ENCODE measurements at places on chromosomes 7 and 10.

GRCh38 chr7:72025381-72025960, 386.7 kb downstream of the CALN1 start:
- DNase-seq = no peak

DNA sequence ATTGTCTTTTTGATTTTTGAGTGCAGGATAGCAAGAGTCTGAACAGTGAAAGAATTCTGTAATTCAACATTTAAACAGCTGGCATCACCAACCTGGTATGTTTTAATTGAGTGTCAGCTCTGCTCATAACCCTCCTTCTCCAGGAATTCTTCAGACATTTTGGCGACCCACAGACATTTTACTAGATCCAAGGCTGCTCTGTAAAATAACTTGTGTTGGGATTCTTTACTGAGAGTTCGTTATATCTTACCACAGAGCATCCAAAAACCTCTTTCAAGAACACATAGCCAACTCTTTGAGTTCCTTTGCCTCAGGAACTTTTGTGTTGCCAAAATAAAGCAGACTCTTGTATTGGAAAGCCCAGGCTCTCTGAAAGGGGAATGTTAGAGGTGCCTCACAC, 27.7 kb upstream of the SORCS3 start:
- DNase-seq = no peak

- no peak for DNase-seq
Observed at GRCh38 chr7:111953611-111954010, 252.6 kb downstream of the DOCK4 start.

GRCh38 chr7:113331155-113331898, 213.0 kb upstream of the SMIM30 start:
- DNase-seq = no peak

DNA sequence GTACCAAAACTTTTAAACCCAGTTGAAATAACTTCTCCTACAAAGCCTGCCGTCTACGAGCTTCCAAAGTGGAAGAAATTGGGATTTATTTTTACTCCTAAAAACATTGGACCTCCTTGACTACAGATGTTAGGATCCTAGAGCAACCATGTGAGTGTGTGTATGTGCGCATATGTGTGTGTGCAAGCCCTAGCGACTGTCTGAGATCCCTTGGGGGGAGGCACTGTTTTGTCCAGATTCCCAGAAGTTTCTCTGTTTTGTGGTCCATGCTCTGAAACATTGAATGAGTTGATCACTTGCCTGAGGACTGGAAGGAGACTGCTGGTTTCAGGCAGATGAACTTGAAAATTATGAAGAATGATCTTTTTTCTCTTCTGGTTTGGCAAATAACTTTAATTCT, 312.3 kb upstream of the ZNF32 start:
- no peak for DNase-seq

GRCh38 chr7:47540053-47540386, 41.9 kb downstream of the TNS3 start:
- no peak for DNase-seq

GRCh38 chr10:63713191-63714144, 192.3 kb downstream of the REEP3 start:
- no peak for DNase-seq

DNA sequence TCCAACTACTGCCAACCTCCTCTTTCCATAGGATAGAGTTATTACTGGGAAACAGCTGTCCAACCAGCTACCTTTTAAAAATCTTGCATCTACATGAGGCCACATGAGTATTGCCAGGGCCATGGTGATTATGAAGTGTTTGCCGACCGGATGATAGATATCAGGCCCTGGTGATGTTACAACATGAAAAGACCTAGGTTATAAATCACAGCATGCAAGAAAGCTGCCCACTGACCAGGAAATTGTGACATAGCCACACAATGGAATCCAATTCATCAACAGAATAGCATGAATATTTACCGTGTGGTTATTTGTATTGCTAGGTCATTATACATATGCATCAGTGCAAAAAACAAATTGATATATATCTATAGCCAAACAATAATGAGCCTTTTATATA, 517.0 kb downstream of the INHBA start:
- DNase-seq = no peak

- DNase-seq = no peak
Observed at GRCh38 chr7:158494162-158494586, 93.4 kb downstream of the PTPRN2 start.

DNA sequence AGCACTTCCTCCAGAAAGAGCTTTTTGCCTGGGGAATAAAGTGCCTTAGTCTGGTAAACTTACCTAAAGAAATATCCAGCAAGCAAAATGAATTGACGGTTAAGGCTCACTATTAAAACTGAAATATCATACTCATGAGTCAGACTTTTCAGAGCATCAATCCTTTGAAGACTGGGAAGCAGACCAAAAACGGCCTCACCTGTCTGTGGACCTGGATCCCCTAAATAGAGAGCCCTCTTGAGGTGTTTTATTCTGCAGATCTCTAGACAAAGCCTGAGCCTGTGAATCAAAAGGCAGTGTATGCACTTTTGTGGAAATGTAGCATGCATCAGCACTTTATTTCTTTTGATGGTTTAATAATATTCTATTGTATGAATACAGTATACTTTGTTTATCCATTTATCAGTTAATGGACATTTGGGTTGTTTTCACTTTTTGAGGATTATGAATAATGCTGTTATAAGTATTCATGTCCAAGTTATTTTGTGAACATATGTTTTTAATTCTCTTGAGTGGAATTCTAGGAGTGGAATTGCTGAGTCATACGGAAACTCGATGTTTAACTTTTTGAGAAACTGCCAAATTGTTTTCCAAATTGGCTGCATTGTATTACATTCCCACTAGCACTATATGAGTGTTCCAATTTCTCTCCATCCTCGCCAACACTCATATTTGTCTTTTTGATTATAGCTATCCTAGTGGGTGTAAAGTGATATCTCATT, 449.0 kb upstream of the IGFBP3 start:
- DNase-seq = no peak

DNA sequence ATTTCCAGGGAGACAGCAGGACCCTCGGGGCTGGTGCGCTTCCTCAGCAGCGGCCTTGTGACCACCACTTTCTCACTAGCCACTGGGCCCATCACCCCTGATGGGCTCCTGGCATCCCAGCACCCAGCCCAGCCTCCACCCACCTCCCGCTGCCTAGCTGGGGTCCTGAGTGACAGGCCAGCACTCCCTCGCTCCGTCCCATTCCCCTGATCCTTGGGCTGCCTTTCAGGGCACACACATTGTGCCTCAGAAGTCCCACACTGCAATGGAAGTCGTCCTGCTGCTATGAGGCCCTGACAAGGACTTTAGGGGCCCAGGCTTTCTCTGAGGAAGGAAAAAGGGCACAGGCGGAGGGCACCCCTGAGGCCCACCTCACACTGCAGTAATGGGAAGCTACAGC, 12.4 kb downstream of the CAMK2B start:
- DNase-seq = no peak

DNA sequence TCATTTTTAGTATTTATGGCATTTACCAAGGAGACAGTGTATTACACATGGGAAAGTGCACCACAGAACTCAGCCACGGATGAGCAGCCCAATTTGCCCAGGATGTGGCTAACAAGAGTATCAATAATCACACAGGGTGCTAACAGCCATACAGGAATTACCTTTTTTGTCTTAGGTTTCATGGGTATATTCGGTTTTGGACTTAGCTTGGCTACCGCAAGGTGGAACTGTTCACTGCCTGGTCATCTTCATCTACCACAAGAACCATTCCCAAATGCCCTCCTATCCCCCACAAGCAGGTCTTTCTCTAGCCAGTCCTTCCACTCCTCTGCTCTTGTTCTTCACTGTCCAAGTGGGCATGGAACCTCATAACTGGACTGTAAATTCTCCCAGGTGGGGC, 6.0 kb downstream of the PDLIM1 start:
- no peak for DNase-seq

DNA sequence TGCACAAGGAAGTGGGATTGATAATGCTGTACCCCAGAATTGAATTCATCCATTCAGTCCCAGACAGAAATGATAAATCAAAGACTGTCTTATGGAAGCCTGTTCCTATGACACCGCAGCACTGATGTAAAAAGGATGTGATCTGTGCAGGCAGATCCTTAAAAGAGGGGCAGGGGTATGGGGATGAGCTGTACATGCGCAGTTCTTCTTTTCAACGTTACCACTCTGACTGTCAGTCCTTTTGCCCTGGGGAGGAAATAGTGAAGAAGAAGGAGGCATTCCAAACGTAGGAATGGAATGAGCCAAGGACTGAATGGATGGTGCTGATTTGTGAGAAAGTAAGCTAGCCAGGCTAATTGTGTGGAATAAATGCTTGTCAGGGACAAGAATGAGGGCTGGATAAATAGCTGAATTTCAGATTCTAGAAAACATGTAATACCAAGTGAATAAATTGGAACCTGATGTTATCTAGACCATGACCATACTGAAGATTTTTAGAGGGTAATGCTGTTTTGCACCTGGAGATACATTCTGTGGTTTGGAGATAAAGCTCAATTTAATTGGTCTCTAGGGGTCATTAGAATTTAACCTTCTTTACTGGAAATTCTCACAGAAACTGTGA, 509.3 kb downstream of the SORCS3 start:
- DNase-seq = no peak
